ENCODE measurements at places on chromosomes 1 and 21.

DNA sequence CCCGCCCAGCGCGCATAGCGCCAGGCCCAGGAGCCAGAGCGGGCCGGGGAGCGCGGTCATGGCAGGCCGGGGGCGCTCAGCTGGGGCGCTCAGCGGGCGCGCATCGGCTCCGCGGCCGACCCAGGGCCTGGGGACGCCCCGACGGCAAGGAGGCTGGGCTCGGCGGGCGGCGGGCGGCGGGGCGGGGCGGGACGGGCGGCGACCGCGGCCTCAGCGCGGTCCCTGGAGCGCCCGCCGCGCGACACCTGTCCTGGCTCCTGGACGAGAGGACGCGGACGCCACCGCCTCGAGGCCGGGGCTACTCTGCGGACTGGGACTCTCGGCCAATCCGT is 273 bp downstream of the BMP8B start:
- no peak for DNase-seq

DNA sequence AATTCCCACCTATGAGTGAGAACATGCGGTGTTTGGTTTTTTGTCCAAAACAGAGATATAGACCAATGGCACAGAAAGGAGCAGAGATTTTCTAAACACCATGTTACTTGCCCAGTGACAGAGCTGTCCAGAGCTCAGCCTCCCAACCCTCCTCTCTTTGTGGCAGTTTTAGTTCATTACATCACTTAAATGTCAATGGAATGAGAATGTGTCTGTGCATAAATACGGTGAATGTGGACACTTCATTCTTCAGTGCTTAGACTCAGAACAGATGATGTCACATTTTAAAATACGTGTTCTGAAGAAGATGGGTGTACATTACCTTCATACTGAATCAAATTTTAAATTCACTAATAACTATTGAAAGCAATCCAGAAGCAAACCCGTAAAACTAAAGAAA is 374.9 kb downstream of the DSCAM start:
- DNase-seq: no peak

DNA sequence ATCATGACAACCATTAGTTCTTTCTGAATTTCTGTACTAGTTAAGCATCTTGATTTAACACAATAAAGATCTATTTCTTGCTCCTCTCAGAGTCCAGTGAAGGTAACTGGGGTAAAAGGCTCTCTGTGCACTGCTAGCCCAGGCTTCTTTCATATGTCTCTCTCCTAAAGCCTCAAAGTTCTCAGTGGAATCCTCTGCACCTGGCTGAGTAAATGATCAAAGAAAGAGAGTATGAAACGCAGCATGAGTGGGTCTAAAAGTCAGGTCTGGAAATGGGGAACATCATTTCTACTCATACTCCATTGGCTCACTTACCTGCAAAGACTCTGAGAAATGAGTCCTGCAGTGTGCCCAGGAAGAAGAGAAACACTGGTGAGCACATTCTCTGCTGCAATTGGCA is 418.5 kb downstream of the PTPRC start:
- no peak for DNase-seq

GRCh38 chr1:226956942-226957713 is 17.0 kb downstream of the COQ8A start:
- no peak for DNase-seq

DNA sequence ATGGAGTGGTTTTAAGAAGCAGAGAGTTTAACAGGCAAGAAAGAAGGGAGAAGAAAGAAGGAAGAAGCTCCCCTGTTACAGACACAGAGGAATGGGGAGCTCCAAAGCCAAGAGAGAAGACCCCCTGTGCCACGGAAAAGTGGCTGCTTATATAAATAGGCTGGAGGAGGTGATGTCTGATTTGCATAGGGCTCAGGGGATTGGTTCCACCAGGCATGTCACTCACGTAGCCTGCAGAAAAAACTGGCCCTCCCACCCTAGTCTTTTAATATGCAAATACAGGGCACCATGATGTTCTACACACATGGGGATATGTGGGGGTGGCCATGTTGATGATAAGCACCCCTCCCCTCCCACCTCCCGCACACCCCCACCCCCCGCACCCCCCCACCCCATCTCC is 99.6 kb downstream of the ETS2 start:
- DNase-seq: no peak

- DNase-seq: no peak
Measured at GRCh38 chr1:10401281-10401680, 2.4 kb downstream of the PGD start.

- DNase-seq: peak; percentile 93
Measured at GRCh38 chr1:2199042-2199810, 4.7 kb upstream of the FAAP20 start.

DNA sequence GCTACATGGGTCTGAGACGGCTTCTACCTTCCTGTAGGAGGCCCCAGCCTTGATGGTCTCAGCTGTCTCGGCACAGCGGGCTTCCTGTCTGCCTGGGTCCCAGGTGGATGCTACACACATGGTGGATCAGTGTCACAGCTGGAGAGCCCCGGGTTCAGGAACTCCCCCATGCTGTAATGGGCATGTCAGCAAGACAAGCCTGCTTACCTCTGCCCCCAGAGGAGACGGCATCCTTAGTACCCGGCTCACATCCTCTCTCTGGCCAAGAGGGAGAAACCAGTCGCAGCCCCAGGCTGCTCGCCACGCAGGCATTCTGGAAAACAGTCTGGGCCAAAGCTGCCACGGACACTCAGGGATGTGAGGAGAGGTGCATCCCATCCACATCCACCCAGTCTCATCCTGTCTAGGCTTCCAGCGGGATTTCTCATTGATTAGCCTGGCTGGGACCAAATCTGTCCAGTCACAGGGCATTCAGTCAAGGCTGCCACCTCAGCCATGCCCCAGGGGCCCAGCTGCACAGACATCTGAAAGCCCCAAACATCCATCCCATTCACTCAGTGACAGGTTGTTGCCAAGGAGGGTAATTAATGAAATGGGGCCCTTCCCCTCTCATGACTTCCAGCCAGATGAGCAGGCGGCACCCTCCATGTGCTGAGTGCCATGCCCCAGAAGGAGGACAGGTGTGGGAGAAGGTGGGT is 10.5 kb downstream of the SNAP47 start:
- DNase-seq: no peak

- DNase-seq: no peak
Measured at GRCh38 chr1:59903141-59903754, 23.3 kb downstream of the CYP2J2 start.

DNA sequence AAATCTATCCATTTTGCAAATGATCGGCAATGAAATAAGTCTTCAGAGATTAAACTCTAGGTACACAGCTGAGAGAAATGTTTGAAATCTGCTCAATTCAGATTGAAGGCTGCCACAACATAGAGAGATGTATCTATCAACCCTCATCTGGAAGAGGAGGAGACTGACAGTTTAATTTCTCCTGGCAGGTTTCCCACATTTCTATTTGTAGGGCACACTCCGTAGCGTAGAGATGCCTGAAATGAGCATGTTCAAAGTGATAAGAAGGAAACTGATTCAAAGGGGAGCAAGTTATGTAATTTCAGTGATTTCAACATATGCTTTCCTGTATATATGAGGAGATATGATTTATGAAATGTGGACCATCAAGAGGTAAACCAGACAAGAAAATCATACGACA is 44.1 kb downstream of the NIBAN1 start:
- no peak for DNase-seq

DNA sequence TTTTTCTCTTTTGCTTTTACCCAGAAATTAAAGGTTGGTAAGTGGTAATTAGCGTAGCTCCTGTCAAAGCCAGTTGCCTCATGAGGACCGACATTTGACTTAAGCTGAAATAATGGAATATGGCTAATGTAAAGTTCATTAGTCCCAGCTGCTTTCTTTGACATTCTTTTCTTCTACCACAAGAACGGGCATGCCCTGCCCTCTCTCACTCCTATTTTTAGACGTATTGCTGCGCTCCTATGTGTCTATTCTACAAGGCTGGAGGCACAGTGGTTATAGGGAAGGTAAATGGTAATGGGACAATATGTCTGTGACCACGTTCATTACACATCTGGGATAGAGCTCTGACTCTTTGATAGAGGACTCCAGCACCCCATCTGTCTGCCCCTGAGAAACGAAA is 6.8 kb downstream of the CORT start:
- no peak for DNase-seq

DNA sequence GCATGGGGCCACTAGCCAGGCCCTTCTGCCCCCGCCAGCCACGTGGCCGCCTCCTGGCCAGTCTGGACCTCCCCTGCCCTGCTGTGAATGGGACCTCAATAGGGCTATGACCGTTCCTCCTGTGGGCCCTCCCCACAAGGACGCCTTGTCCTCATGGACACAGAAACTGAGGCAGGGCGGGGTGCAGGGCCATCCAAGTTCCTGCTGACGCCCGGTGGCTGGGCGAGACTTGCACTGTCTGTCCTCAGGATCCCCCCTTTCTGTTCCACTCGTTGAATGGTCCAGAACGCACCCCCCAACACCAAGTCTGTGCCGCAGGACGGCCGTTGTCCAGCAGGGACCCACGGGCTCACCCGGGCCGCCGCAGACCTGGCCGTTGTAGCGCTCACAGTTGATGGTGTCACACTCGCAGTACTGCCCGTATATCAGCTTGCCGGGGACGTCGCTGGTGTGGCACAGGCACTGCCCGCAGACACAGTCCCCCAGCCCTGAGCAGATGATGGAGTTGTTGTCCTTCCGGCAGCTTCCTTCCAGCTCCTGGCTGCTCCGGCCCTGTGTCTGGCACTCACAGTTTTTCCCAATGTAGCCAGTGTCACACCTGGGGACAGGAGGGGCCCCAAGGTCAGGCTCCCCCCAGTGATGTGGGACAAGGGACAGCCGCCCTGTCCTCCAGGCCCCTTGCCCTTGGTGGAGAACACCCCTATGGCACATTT is 16.3 kb upstream of the PTTG1IP start:
- no peak for DNase-seq

DNA sequence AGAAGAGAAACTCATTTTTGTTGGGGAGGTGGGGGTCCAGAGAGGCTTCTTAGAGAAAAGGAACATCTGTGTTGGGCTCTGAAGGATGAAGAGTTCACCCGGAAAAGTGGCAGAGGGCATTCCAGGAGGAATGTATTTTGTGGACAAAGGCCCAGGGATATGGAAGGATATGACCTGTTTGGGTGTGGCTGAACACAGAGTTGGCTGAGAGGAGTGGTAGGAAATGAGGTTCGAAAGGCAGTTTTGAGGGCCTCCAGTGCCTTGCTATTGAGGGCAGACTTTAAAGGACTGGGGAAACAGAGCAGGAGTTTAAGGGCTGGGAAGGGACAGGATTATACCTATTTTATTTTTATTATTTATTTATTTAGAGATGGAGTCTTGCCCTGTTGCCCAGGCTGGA is 27.3 kb upstream of the WASF2 start:
- no peak for DNase-seq

DNA sequence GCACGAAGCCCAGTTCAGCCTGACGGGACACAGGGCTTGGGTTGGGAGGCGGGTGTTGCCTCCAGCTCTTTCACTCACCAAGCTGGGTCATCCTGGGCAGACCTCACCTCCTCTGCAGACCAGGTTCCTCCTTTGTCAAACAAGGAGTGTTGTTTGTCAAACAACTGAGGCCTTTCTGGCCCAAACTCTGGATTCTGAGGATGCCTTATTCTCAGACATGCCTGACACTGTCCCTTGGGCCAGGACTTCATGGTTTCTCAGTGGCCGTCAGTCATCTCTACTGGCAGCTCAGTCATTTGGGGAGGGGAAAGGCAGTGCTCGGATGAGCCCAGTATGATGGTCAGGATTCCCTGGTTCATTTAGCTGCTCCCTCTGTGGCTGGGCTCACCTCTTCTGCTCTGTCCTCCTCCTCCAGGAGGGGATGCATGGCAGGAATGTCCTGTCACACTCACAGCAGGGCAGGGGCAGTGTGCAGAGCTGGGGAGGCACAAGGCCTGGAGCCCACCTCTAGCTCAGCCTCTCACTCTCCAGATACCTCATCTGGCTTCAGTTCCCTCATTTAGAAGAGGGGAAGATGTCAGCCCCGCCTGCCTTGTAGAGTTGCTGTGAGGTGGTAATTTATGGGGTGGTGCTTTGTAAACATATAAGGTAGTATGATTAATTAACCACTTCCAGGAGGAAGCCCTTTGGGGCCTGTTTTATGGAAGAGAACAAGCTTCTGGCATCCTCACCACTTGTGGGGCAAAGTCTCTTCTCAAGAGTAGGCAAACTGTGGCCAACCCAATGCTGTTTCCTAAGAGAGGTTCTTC is 20.6 kb downstream of the SLC2A1 start:
- peak; percentile 9 for DNase-seq

GRCh38 chr1:227560393-227561173 is 2.8 kb upstream of the ZNF678 start:
- DNase-seq: no peak

- no peak for DNase-seq
Measured at GRCh38 chr1:54227091-54227602, 27.2 kb downstream of the MRPL37 start.

DNA sequence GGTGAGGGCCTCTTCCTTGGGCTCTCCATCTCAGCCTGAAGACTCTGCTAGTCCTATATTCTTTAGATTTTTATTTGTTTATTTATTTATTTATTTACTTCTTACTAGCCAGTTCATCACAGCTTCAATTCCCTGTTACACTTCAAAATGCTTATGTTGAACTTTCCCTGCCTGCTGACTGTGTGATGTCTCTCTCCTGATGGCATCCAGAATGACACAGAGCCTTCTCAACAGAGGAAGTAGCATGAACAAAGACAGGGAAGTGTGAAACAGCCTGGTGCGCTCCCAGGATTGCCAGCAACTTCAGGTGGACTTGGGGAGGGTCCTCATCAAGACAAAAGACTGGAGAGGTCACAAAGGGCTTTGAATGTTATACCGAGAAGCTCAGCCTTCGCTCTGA is 4.3 kb upstream of the IPO13 start:
- no peak for DNase-seq

DNA sequence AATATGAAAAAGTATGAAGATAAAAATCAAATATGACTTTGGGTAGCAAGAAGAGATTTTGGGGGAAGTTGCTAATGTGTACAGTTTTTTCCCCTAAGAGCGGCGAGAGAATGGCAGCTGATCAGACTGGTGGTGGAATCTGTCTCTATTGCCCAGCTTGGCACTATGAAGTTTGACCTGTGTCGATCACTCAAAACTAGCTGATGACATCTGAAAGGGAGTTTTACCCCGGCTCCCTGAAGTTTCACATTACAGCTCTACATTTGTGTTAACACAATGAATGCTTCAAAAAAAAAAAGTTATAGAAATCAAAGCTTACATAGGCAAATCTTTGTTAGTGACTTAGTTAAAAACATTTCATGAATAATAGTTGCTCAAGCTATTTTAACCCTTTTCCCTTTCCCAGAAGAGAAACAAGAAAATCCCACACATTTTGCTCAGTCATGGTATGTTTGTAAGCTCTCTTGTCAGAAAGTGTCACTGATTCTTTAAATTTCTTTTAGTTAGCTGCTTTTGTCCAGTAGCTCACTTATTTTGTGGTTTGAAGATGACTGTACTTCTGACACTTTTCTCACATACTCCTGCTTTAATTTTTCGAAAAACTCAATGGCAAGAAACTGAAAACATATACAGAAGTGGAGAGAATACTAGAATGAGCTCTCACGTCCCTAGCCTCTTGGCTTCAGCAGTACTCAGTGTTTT is 41.3 kb downstream of the DYRK1A start:
- DNase-seq: no peak

DNA sequence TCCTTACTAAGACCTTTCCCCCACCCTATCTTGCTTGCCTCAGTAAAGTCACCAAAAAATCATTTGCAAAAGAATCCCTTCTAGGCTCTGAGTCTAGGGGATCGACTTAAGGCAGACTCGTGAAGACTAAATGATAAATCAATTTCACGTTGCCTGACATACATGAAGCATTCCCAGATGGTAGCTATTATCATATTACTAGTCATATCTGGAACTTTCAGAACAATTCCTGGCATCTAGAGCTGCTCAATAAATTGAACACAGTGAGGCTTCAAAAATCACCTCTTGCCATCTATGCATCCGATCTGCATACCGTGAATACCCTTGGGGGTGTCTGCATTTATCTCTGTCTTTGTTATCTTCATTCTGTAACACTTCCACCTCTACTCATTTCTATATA is 49.6 kb upstream of the DAB1 start:
- no peak for DNase-seq

Measured in right hindlimb (tissue), 1 donor.